Fibroblast of villous mesenchyme (primary cell): ENCODE measurements at places on chromosomes 3 and 15. TPM values are rescaled to one million over a fixed set of nuclear protein-coding genes. Genes with fewer than 3 reads are reported as not detected.

The CADPS gene
- total RNA-seq, result 1.6 TPM in 1 of 2 replicates, not detected in the other

The PCLAF gene
- 30.7 and 36.7 TPM in 2 replicates for total RNA-seq

DNA sequence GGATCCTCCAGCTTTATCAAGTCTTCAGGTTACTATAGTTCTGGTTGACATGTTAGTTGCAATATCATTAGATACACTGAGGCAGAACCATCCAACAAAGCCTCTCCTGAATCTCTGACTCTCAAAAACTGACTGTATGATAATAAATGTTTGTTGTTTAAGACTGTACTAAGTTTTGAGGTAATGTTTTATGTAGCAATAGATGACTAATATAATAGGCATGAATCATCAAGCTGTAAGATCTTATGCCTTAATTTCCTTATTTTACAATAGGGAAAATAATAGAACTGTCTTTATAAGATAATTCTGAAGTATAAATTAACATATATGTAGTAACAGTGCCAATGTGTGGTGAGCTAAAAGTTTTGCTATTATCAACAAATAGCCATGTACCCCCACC lies 88.9 kb upstream of the TBC1D5 start:
- DNase-seq, result peak; percentile 26

DNA sequence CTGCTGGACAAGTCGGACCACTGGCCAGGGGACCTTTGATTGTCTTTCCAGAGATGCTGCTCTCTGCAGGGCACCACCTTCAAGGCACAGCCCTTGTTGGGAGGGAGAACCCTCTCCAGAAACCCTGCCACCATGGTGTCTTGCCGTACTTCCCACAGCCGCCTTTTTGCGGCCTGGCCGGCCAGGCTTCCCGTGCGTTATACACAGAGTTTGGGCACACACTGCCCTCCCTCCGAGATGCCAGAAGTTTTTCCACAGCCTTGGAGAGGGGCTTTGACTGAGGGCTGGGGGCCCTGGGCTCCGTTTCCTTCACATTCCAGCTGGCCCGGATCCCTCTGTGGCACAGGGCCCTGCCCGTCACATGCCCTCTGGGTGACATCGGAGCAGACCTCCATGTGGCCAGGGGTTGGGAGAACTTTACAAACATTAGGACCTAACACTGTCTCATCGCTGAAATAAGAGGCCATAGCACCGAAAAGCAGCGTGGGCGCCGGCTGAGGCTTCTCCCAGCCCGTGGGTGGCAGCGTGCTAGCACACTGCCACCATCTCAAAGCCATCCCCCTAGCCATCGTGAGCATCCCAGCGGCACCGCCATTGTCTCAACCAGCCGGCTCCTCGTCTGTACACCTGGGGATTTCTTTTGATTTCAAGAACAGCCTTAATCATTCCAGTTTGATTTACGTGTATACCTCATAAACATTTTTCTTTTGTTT lies 6.3 kb upstream of the APEH start:
- no peak for DNase-seq

- no peak for DNase-seq
Observed at GRCh38 chr3:71095511-71096291, 487.8 kb downstream of the FOXP1 start.

DNA sequence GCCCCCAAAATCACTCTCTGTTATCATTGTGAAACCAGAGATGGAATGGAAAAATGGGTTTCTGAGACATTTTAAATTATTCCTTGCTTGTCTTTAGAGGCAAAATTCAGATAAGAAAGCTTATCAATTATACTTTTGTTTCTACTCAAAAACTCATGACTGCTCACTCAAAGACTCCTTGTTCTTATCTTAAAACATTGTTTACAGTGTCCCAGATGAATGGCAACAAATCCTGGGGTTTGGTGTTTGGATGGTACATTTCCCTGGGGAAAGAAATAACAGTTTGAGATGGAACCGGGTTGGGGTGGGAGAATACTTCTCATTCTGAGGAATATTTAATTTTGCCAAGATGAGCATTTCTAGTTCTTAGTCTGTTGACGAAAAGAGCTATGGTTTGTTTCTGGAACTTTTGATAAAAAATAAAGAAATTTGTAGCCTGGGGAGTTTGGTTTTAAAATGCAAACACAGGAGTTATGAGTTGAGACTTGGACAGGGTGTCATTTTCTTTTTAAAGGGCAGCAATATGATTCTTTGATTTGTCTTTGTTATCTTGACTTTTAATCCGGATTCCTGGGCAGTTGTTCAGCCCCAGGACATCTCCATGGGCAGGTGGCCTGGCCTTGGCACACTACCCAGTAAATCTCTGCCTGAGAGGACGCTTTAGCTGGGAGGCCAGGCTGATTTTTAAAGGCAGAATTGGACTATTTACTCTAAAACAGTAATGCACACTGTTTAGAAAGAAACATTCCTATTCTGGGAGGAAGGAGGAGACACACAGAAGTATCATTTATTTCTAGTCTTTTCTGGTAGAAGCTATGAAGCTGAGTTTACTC lies 32.4 kb downstream of the BTD start:
- peak; percentile 61 for DNase-seq

- DNase-seq, result no peak
Observed at GRCh38 chr15:63385911-63386531, 4.4 kb upstream of the CA12 start.

DNA sequence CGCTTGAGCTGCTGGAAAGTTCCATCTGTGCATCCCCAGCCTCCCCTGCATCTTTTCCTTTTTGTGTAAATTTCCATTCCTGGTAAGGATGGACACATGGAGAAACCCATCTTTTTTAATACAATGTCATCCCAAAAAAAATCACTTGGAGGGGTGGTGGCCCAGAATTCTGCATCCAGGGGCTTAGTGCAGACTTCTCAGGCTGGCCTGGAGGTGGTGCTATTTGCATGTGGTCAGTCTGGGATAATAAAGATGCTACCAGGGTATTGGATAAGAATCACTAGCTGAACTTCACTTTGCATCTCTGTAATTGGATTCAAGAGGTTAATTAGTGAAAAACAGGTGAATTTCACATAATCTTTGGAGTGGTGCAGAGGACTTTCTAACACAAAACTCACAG lies 1.8 kb upstream of the ZSCAN2 start:
- DNase-seq, result peak; percentile 74

GRCh38 chr3:32432711-32433530 lies 41.3 kb downstream of the CMTM7 start:
- peak; percentile 48 for DNase-seq

DNA sequence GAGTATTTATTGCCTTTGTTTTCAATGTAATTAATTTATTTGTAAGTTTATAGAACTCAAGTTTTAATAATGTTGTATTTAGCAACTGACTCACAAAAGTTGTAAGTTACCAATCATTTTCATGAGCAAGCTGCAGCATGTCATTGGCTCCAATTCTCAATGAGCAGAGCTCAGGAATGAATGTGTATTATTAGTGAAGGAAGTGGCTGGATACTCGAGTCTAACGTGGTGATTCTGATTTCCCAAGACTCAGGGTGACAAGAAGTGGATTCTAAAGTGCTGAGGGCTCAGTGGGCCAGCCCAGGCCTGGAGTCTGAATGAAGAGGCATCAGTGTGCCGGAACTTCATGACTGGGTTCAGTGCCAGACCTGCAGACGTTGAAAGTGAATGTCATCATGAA lies 39.6 kb downstream of the CLDN11 start:
- no peak for DNase-seq

DNA sequence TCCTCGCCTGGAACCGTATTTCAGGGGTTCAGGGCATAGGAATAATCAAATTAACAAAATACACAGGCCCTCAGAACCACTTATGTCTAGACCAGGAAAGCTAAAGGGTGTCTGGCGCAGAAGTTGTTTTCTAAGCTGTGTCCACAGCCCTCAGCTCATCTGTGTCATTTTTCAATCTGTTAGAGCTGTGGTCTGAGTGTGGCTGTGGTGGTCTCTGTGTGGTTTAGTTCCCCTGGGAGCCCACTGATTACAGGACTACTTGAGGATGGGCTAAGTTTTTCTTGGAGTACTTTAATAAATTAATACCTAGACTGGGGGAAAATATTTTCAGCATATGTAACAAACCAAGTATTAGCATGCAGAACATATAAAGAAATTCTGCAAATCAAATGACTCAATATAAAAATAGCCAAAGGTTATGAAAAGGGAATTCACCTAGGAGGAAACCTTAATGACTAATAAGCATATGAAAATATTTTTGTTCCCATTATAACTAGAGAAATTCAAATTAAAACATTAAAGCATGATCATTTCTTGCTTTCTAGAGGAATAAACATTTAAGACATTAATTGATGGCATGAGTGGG lies 186.3 kb downstream of the SATB1 start:
- DNase-seq, result no peak

GRCh38 chr15:92624401-92624991 lies 31.1 kb downstream of the FAM174B start:
- DNase-seq, result peak; percentile 51
